Keratinocyte (primary cell): ENCODE measurements at places on chromosomes 12 and 14.

GRCh38 chr12:40106655-40107054 is 774 bp upstream of the SLC2A13 start:
- no peak for DNase-seq

DNA sequence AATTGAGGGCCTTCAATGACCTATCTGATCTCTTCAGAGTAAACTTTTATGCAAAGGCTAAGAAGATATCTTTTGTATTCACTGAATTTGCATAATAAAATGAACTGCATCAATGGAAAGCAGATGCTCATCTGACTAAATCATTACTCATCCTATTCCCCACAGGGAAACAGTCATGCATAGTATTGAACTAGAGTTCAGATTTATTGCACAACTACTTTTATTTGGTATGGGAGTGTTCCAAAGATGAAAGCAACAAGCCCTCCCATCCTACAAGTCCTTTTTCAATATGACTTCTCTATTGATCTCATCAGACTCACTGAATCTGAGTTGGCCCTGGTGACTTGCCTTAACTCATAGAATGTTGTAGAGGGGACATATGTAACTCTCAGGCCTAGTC is 159.8 kb downstream of the KITLG start:
- peak; percentile 21 for DNase-seq

GRCh38 chr12:23834076-23834475 is 115.4 kb downstream of the SOX5 start:
- DNase-seq = no peak

GRCh38 chr12:1811281-1811947 is 9.0 kb upstream of the LRTM2 start:
- no peak for DNase-seq

DNA sequence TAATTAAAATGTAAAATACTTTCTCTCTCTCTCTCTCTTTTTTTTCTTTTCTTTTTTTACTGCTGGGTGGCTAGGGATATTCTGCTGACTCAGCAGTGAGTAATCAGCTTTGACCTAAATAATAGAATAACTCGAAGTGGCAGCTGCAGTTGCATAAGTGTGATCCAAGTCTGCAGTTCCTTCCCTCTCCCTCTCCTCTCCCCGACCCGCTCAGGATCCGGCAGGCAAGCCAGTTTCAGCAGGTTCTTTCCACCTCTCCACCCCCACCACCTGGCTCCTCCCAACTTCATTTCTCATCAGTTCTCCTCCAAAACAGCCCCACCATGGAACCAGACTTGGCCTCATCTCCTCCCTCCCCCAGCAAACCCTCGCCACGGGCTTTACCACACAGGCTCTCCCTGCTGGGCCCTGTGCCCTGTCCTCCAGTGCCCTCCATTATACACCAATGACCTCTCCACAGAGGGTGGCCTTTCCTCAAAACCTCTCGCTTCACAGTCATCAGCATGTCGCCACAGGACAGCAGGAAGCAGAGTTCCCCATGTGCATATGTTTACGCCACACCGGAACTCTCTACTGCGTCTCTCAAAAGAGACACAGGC is 22.4 kb downstream of the SLC7A8 start:
- no peak for DNase-seq

DNA sequence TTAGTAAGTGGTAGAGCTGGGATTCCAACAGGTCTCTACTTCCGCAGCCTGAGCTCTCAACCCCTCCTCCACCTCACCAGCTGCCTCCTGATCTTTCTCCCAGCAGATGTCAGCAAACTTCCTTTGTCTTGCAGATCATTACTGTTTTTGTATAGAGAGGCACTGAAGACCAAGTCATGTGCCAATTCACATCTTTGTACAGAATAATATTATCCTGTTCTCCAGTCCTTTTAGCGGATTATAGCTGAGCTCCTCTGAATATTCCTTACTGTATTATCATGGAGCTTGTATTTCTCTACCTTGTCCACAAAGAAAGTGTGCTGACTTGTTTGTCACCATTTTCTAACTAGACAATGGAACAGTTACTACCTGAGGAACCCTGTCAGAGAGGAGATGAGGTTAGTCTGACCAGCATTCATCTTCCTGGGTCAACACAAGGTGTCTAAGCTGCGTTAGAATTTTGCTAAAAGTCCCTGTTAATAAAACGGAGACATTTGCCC is 142.3 kb upstream of the ARHGAP5 start:
- DNase-seq = no peak

DNA sequence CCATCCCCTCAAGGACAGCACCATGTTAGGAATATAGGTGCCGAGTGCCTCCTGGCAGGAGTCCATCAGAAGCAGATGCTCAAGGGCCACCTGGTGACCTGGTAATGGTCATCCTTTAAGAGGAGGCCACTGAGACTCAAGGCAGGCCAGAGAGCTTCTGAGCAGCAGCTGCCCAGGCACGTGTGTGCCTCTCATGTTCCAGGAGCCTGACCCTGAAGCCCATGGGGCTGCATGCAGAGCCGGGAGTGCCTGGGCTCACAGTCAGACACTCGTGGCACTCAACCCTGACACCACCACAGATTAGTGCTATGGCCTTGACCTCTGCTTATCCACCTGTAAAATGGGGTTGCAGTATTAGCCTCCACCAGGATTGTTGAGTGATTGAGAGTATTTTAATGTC is 45.6 kb downstream of the C14orf132 start:
- no peak for DNase-seq

DNA sequence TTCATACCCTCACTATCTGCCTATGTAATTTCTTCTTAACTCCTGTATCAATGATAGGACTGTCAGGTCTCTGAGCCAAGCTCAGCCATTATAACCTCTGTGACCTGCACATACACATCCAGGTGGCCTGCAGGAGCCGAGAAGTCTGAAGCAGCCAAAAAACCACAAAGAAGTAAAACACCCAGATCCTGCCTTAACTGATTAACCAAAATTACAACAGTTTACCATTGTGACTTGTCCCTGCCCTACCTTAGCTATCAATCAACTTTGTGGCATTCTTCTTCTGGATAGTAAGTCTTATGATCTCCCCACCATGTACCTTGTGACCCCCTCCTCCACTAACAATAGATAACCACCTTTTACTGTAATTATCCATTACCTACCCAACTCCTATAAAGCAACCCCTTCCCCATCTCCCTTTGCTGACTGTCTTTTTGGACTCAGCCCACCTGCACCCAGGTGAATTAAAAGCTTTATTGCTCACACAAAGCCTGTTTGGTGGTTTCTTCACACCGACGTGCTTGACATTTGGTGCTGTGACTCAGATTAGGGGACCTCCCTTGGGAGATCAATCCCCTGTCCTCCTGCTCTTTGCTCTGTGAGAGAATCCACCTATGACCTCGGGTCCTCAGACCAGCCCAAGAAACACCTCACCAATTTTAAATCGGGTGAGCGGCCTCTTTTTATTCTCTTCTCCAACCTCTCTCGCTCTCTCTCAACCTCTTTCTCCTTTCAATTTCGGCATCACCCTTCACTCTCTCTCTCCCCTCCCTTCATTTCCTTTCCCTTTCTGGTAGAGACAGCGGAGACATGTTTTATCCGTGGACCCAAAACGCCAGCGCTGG is 11.5 kb upstream of the LGMN start:
- no peak for DNase-seq

DNA sequence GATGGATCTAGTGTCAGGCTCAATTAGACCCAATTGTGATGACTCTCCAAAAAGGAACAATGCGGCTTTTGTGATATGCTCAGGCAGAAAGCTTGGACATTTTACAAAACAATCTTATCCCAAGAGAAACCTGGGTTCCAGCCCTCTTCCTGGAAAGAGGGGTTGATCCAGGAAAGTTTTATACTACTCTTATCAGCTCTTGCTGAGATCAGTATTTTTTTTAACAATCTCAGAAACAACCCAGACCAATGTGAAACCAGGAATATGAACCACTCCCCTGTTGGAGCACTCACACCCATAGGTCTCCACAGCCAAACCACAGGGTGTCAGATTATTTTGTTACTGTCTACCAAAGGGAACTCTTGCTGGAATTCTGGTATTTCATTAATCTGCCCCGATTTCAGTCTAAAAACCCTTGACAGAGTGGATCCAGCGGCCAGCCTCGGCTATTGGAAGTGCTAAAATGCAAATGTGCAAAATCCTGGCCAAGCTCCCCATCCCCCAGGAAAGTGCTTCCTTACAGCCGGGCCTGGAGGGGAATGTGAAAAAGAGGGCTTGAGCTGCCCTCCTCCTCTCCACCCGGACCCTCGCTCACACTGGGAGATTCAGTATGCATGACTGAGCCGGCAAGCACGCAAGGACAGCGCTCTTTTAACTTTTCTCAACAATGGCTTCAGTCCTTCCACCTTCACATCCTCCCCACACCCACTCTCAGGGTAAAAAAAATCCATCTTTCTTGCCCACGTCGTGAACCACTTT is 4.0 kb downstream of the FBXL14 start:
- no peak for DNase-seq

GRCh38 chr12:68259318-68259940 is 6.0 kb upstream of the IL22 start:
- peak; percentile 60 for DNase-seq

DNA sequence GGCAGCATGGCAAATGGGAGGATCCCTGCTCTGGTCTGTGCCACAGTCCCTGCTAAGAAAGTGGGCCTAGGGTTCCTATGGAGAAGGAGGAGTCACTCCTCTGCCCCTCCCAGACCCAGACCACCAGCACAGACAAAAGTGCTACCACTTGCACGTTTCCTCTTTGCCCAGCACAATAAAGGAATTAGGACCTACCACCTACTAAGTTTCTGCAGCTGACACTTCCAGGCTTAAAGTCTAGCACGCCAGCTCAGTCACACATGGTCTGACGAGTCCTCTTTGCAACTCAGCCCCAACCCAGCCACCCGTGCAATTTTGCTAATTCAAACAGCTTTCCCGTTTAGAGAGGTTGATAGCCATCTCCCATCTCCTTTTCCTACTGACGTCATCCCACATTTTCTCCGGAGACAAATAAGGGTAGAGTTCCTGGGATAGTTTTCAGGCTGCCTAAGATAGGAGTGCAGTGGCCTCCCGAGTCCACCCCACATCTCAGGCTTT is 66.2 kb upstream of the PTGR2 start:
- DNase-seq = no peak

DNA sequence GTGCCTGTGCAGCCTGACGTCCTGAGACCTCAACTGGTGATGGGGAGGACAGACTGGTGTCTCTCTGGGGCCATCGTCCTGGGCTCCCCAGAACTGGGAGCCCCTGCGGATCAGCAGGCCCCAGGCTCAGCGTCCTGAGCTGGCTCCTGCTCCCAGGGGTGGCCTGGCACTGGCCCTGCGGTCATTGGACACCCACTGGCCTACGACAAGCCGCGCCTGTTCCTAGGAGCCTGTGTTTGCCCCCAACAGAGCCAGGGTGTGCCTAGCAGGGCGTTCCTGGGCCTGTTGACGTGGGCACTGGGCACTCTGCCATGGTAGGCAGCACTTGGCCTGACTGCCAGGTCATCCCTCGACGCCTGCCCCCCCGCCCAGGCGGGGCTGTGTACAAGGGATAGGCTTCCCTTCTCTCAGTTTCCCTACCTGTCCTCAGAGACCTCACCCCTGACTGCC is 8.4 kb downstream of the ADSS1 start:
- DNase-seq = no peak

GRCh38 chr14:72708222-72708621 is 185.7 kb downstream of the DPF3 start:
- DNase-seq = no peak

DNA sequence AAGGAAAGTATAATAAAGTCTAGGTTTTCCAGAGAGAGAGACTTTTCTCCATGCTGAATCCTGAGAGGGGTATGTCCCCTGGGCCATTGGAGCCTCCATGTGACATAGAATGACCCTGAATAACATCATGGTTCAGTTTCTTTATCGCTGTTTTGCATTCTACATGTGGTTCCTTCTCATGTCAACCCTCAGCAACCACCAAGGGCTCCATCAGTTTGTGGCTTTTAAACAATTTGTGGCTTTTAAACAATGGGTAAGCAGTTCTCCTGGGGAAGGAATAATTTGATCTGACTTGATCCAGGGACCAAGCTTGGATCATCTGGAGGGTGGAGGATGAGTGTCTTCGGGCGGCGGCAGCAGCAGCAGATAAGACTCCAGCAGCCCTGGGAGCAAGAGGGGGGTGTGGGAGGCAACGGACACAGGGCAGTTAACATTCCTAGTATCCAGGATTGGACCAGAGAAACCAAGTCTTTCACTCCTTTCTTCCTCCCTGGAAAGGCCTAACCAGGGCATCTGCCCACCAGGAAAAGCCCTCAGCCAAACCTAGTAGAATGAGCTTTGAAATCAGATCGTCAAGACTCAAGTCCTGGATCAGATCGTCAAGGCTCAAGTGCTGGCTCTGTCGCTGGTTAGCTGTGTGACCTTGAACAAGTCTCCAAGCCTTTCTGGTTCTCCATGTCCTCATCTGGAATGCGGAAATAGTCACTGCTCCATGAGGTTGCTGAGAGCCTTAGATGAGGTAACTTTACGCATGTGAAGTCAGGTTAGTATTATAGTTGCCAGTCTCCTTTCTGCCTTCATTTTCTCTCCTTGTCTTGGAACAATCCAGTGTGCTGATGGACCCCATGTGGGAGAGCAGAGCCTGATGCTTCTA is 27.8 kb upstream of the FAM222A start:
- DNase-seq = no peak

GRCh38 chr12:88202500-88202899 is 60.4 kb downstream of the TMTC3 start:
- DNase-seq = no peak

- no peak for DNase-seq
Measured at GRCh38 chr14:54058505-54058904, 101.9 kb upstream of the BMP4 start.

DNA sequence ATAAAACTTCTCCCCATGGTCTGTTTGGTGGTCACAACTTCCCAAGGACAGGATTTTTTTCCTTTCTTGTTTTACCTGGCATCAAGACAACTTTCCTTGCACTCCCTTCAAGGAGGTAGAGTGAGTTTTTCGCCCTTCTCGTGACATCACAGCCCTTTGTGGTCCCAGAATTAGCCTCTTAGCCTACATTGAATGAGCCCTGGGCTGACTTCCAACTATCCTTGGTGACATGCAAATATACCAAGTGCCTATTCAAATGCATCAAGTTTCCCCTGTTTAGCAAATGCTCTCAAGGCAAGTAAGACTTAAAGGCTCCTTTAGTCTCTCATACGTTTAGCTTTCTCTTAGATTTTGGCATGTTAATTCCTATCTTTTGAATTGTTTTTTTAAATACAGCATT is 36.6 kb downstream of the TC2N start:
- no peak for DNase-seq

GRCh38 chr12:40551466-40551865 is 140.8 kb upstream of the CNTN1 start:
- DNase-seq = no peak

DNA sequence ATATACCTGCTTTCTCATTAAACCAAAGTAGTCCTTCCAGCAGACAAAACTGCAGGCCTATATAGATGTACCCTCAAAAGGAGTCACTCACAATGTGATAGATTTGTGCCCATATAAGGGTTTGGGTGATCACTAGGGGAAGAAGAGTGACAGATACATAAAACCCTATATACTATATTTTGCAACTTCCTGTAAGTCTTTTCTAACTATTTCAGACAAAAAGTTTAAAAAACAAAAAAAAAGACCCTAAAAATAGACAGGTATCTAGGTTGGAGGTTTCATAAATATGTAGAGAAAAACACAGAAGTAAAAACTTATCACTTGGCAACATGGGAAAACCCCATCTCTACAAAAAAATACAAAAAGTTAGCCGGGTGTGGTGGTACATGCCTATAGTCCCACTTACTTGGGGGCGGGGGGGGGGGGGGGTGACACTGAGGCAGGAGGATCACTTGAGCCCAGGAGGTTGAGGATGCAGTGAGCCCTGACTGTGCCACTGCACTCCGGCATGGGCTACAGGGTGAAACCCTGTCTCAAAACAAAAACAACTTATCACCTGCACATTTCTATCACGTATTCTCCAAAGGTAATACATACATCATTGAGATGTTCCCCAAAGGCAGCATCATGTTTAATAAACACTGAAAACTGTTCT is 2.9 kb downstream of the VCPKMT start:
- no peak for DNase-seq
